ENCODE measurements at places on chromosomes 5 and 9.

GRCh38 chr5:88544136-88544645, 275.5 kb upstream of the TMEM161B start:
- no peak for DNase-seq

GRCh38 chr9:69188975-69189374, 14.9 kb downstream of the TJP2 start:
- no peak for DNase-seq

- no peak for DNase-seq
Observed at GRCh38 chr9:128634111-128634510, 22.5 kb downstream of the DYNC2I2 start.

- peak; percentile 58 for DNase-seq
Observed at GRCh38 chr9:128304136-128304970, 17.9 kb downstream of the TRUB2 start.

GRCh38 chr9:105678163-105678562, 15.9 kb downstream of the TAL2 start:
- no peak for DNase-seq

- DNase-seq, result no peak
Observed at GRCh38 chr9:98894761-98895160, 48.9 kb upstream of the COL15A1 start.

- DNase-seq, result no peak
Observed at GRCh38 chr5:149543361-149544027, 7.7 kb downstream of the CSNK1A1 start.

GRCh38 chr5:149782018-149782894, 52.1 kb downstream of the PPARGC1B start:
- no peak for DNase-seq

DNA sequence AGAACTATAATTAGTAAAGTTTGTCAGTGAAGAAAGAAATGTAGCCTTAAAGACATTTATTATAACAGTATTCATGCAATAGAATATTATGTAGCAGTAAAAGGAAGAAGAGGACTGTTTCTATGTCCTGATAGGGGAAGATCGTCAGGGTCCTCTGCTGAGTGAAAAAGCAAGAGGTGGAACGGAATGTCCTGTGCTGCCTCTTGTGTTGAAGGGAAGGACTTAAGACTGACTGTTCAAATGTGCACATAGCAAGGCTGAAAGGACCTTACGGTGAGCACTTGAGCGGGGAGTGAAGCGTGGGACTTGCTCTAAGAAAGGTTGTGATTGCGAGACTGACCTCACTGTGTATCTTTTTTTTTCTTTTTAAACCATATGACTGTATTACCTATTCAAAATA, 63.2 kb downstream of the SNX24 start:
- peak; percentile 23 for DNase-seq

GRCh38 chr5:22541037-22541436, 312.1 kb downstream of the CDH12 start:
- DNase-seq, result no peak

DNA sequence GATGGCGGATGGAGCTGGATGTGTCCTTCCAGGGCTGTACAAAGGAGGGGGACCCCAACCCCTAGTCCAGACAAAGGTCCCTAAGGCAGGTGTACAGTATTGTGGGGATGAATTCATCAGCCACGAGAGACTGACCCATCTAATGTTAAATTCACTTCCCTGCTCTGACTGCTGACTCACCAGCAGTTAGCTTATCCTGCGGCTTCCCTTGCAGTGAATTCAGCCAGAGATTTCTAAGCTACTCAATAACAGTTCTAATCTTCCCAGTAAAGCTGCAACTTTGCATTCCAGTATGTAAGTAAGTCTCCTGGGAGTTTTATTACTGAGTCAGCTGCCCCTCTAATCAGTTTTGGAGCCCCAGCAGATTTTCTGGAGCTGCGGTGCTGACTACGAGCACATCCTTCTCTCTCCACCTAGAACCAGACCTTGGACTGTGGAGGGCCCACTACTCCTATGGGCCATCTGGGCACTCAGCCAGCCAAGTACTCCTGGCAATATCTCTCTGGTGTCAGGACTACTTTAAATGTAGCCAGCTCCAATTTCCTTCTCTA, 16.1 kb downstream of the B4GALT1 start:
- peak; percentile 97 for DNase-seq

DNA sequence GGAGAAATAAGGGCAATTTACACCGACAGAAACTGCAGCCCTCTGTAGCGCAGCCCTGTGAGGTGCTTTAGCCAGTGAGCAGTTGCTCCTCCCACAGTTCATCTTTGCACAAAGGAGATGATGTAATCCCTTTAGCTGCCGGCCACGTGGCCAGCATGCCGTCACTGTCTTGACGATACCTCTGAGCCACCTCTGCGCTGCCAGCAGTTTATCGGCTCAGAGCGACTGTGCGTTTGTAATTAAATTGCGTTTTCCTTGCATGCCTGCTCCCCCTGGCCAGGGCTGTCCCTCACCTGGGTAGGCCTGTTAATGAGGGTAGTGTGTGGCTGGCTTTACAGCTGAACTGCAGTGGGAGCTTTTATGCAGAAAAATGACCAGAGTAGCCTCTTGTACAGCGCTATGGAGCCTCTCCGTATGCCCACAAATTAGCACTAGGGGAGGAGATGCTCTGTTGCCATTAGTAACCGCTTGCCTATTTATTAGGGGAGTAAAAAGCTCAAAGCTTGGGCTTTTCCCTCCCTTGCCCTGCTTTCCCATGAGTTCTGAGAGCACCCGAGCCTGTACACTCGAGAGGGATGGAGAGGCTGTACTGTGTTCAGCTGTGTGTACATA, 107.0 kb downstream of the TRIO start:
- DNase-seq, result peak; percentile 69

GRCh38 chr5:96336351-96336985, 96.6 kb downstream of the PCSK1 start:
- peak; percentile 90 for DNase-seq

- DNase-seq, result no peak
Observed at GRCh38 chr5:143401227-143402016, 2.1 kb downstream of the NR3C1 start.

- DNase-seq, result no peak
Observed at GRCh38 chr5:17219006-17219422, 1.6 kb downstream of the BASP1 start.

DNA sequence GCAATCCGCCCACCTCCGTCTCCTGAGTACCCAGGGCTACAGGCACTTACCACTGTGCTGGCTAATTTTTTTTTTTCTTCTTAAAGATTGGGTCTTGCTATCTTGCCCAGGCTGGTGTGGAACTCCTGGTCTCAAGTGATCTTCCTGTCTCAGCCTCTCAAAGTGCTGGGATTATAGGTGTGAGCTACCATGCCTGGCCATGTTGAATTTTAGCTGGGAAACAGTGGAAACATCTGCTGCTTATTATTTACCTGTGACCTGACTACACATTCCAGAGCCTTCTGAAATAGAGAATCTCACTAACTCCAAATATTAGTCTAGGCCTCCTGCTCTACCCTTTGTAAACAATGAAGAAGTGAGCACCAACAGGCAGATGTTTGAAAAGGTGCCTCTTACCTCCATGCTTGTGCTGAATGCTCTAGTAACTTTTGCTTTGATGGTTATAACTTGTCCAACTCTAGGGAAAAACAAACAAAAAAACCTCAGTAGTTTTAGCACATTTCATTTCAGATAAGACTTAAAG, 22.5 kb downstream of the ACOT12 start:
- DNase-seq, result no peak

- peak; percentile 35 for DNase-seq
Observed at GRCh38 chr9:101485924-101486692, 47.5 kb upstream of the RNF20 start.

DNA sequence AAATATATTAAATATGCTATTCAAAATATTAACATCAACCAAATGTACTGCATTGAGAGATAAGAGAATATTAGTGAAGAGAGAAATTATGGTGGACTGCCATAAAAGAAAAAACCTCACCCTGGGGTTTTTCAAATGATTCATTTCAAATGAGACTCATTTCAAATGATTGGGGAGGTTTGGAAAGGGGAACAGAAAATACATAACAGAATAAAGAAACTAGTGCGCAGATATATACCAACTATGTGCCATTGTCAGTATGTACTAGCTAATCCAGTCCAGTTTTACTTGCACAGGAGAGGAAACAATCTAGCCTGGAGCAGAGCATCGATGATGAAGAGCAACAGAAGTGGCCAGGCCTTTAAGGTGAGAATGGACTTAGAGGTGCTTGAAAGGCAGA, 651.6 kb upstream of the RORB start:
- no peak for DNase-seq

- DNase-seq, result peak; percentile 42
Observed at GRCh38 chr5:54363669-54364068, 53.3 kb upstream of the ARL15 start.

GRCh38 chr5:156934450-156935211, 28.4 kb downstream of the TIMD4 start:
- peak; percentile 9 for DNase-seq

GRCh38 chr9:136621019-136621733, 41.5 kb upstream of the EGFL7 start:
- DNase-seq, result no peak

- DNase-seq, result no peak
Observed at GRCh38 chr5:33921002-33921401, 15.2 kb upstream of the RXFP3 start.

DNA sequence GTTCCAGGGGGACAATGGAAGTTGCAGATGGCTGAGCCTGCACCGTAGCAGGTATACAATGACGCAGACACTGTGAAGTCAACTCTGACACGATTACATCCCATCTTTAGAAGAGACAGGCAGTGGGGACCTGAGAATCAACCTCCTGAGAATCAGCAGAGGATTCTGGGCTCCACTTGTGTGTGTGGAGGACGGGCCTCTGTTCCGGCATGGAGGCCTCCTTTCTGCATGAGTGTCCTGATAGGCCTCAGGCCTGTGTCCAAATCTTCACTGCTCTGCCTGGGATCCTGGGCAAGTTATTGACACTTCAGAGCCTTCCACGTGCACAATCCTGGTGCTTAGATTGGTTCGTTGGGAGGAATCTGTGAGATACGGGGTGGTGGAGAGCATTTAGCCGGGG, 151.2 kb upstream of the COL5A1 start:
- no peak for DNase-seq

GRCh38 chr5:110815916-110816605, 77.3 kb downstream of the SLC25A46 start:
- no peak for DNase-seq

GRCh38 chr9:125754096-125754495, 6.9 kb downstream of the PBX3 start:
- DNase-seq, result no peak

GRCh38 chr5:152638996-152639552, 234.0 kb upstream of the NMUR2 start:
- DNase-seq, result peak; percentile 3

- DNase-seq, result peak; percentile 16
Observed at GRCh38 chr5:5523066-5523505, 100.6 kb downstream of the ICE1 start.

DNA sequence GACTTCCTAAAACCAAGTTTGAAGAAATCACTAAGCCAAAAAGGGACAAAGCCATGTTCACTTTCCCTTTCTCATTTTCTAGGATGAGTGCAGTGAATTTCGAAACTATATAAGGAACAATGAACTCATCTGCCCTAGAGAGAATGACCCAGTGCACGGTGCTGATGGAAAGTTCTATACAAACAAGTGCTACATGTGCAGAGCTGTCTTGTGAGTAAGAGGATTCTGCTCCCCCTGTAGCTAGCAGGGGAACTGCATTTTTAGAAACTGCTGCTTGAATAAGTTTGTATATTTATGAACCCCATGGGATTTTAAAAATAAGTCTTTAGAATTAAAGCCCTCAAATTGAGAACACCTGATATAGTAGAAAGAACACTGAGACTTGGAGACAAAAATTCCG, 42.7 kb upstream of the SPINK14 start:
- DNase-seq, result no peak

- DNase-seq, result no peak
Observed at GRCh38 chr5:93674138-93674537, 67.3 kb downstream of the POU5F2 start.

DNA sequence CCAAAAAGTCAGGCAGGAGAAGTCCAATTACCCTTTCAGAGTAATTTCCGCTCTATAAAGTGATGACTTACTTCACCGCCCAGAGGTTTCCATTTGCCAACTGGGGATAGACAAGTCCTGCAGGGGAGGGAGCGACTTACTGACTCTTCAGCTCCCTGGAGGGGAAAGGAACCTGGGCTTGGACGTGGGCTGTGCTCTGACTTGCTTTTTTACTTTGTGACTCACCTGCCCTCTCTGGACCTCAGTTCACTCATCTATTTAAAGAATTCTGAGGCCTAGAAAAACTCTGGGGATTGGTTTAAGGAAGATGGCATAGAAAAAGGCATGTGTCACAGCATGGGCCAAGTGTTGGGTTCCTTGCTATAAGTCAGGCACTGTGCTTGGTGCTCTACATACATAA, 180.4 kb upstream of the TRIM32 start:
- DNase-seq, result no peak

DNA sequence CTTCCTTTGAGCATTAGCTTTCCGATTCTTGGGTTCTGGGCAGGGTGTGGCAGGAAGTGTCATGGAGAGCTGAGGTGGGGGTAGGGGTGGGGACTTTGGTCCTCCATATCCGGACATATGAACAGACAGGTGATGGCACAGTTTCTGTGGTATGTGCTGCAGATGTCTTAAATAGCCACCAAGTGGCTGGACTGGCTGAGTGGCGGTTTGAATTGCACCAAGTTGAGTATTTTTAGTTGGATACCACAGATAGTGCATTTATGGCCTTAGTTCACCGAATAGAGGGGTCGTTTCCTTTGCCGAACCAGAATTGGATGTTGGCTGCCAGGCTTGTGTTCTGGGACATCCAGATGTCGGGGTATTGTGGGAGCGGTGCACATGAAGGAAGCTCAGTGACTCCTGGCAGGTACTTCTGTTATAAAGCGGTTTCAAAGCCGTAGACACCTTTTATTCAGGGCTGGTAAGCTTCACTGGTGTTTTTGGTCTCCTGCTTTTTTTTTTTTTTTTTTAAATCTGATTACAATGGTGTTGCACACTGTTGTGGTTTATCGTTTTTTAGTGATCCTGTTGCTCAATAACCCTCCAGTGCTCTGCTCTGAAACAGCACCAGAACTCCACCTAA, 15.1 kb upstream of the TNFAIP8 start:
- no peak for DNase-seq

DNA sequence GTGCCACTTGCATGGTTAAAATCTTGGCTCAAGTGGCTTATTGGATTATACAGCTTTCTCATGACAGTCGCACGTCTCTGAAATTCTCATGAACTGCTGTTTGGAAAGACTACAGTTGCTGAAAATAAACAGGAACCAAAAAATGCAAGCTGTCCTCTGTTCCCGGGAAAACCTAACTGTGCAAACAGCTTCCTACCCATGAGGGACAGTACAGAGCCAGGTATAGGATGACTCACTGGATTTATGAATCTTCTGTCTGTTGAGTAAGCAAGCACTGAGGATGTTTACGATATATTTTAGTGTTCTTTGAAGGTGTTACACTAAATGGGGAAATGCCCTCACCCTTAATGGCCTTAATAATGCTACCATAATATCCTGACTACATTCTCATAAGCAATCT, 380.3 kb upstream of the TNC start:
- DNase-seq, result no peak

- DNase-seq, result no peak
Observed at GRCh38 chr9:89382026-89382986, 64.0 kb downstream of the SECISBP2 start.

DNA sequence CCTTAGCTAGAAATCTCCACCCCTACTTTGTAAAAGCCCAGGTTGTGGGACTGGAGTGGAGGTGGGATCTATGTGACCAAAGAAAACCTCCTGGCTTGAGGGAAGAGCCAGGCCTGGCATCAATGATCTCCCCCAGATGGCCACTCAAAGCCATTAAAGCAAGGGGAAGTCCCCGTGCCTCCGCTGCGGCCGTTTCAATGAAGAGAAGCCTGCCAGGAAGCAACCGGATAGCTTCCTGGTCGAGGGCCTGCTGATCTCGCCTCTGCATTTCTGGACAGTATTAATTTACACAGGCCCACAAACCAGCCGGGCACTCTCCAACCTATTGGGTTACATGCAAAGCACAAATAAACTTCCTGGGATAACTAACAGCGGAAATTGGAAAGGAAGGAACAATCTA, 160.5 kb upstream of the MSX2 start:
- DNase-seq, result no peak
